ENCODE measurements at places on chromosomes 12 and 14. TPM values are rescaled to one million over a fixed set of nuclear protein-coding genes. Genes with fewer than 3 reads are reported as not detected.

Gene OR6C74
- total RNA-seq = not detected

Gene STAB2
- total RNA-seq = 0.35 TPM

DNA sequence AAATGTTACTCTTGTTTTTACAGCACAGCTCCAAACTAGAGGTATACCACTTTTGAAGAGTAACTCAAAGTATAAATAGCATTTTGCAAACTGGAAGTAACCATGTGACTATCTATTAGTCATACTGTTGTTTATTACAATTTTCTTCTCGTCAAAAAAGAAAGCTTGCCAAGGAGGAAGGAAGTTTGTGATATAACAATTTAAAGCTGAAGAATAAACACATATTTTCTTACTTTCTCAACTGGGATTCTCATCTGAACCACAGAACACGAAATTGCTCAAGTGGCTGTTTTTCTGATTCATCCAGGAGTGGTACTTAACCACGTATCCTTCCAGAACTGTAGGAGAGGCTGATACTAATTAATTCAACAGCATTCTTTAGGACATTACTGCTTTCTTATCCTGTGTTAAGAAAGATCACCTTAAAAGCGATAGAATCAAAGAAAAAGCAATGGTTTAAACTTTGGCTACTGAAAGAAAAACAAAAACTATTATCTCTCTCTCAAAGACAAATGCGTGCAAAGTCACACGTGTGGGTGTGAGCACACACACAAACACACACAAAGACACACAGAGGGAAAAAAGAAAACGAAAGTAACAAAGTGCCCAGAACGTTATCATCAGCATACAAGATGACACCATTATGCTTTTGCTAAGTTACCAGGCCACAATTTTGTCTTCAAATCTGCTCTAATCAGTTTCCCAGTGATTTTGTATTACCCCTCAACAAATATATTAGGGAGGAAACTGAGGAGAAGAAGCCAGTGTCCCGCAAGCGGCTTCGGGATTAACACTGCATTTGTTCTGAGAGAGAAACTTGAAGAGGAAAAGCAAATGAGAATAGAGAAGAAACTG lies at the start of gene CLEC2B:
TSS of gene CLEC2B (minus strand) at position 48 of the 855 bp plus-strand sequence.
- no peak for DNase-seq

DNA sequence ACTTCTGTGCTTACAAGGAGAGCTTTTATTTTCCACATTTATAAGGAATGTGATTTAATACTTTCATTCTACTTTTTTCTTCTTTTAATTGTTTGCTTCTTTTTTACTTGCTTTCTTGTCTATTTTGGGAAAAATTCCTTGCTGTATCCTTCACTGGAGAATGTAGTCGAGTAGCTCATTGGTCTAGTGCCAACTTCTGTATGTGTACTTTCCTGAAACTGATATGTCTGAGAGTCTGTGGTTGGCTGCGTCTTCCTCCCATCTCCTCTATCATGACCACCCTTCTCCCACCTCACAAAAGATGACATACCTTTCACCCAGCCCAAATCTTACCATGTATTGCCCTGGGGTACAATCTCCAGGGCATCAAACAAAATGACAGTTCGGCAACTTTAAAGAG lies 51.8 kb downstream of the MSRB3 start:
- DNase-seq = no peak

- no peak for DNase-seq
Measured at GRCh38 chr12:63885401-63885800, 40.9 kb downstream of the SRGAP1 start.

DNA sequence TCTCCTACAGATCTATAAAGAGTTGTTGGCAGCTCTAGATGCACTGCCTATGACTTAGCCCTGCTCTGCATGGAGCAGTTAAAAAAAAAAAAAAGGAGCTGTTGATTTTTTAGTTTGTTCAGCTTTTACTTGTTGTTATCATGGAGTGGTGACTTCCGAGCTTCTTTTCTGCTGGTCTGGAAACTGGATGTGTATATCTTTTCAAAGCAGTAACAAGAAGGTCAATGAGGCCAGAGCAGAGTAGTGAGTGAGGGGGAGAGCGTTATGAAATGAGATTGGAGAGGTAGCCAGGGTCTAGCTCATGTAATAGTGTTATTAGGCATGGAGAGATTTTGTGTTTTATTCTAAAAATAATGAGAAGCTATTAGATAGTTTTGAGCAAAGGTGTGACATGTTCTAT lies 13.2 kb upstream of the TUBA1B start:
- peak; percentile 1 for DNase-seq

GRCh38 chr12:34399631-34400410 lies 377.5 kb downstream of the ALG10 start:
- peak; percentile 85 for DNase-seq

GRCh38 chr12:111775205-111776193 lies 8.8 kb downstream of the ALDH2 start:
- no peak for DNase-seq

GRCh38 chr14:30159374-30159773 lies 231.7 kb upstream of the PRKD1 start:
- DNase-seq = no peak

- no peak for DNase-seq
Measured at GRCh38 chr14:55832122-55832911, 252.3 kb downstream of the KTN1 start.

DNA sequence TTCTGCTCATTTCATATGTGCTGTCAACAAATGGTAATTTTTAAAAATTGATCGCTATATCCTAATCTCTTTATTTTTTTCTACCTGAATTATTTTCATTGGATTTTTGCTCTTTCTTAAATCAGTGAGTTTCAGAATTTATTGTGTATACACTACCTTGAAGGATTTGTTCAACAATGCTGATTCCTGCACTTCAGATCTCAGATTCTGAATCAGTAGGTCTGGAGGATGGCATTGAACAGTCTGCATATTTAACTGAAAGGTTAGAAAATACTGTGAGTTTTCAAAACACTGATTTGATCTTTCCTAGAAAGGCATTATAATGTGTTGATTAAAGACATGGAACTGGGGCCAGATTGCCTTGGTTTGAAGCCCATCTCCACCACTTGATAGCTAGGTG lies 1.6 kb downstream of the G2E3 start:
- no peak for DNase-seq

DNA sequence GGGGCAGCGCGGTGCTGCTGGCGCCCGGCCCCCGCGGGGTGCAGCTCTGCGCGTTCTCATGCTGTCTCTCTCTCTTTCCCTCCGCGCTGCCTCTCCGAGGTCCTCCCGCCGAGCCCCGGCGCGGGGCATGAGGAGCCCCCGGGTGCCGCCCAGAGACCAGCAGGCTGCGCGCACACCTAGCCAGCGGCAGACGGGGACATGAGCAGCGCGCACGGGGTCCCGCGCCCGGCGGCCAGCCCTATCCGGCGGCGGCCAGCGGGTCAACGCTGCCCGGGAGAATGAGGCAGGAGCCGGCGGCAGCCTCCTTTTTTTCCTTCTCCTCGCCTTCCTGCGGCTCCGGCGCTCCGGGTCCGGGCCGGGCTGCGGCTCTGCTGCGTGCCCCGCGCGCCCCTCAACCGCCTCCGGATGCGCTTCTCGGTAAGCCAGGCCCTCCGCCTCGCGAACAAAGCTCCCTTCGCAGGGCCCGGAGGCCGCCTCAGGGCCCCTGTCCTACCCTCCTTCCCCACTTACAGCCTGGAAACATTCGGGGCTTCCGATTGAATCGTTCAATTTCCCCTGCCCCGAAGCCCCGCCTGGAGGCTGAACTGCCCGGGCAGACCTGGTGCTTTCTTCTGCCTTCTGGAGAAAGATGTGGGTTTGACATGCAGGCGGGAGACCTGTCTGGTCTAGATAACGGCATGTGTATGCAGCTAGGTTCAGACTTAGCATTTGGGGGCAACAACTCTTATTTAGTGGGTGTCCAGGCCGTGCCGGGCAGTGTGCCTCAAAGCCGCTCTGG lies at the start of gene TUNAR:
TSS of gene TUNAR (plus strand) at position 72 of the 778 bp plus-strand sequence.
- no peak for DNase-seq

Gene CARMIL3
- total RNA-seq = 0.61 TPM

Gene TMEM229B
- total RNA-seq = 1.7 TPM

GRCh38 chr12:66341126-66341525 lies 38.8 kb downstream of the HELB start:
- DNase-seq = no peak

Gene CLEC2A
- total RNA-seq = not detected

DNA sequence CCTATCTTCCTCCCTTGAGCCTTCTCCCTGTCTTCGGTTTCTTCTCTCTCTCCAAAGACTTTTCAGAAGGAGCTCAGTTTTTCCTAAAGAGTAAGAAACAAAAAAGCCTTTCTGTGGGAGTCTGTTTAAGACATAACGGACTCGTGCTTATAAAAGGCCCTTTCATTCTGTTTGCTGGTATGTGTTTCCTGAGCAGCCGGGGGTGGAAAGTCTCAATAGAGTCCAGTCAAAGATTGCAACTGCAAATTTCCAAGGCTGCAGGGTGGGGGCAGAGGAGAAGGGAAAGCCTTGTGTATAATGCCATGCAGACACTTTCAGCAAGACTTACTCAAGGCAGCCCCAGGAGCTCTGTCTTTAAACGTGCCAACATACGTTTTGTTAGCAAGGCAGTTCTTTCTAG lies 62.2 kb downstream of the GNG2 start:
- DNase-seq = no peak

- DNase-seq = peak; percentile 84
Measured at GRCh38 chr14:100287202-100287997, 18.8 kb downstream of the SLC25A29 start.

DNA sequence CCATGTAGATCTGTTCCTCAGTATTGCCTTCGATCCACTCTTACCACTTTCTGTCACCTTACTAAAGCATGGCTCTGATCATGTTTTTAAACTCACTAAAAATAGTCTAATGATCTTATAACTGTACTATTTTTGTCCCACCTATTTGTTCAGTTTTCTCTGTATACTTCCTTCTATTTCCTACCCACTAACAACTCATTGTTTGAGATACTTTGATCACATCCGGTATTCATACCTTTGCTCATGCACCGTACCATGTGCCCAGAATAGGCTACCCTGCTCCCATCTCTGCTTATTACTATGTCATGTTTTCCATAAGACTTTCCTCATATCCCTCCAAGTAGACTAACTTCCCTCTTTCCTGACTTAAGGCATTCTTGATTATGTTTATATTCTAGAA lies 128.6 kb downstream of the MED13L start:
- no peak for DNase-seq

DNA sequence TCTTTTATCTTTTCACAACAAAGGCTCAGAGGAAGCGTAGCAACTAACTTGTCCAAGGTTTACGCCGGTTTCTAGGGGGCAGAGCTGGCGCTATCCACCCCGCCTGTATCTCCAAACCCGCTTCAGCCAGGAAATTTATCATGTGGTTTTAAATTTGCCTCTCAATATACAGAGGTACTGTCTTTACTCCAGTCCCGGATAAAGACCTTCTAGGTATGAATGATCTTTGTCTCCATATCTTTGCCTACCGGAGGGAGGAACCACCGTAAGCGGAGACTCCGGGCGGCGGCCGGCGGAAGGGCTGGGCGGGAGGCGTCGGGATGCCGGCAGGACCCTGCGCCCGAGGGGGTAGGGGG lies 693 bp upstream of the RIMKLB start:
- DNase-seq = no peak

GRCh38 chr14:61179796-61180398 lies 101.2 kb downstream of the TMEM30B start:
- no peak for DNase-seq

DNA sequence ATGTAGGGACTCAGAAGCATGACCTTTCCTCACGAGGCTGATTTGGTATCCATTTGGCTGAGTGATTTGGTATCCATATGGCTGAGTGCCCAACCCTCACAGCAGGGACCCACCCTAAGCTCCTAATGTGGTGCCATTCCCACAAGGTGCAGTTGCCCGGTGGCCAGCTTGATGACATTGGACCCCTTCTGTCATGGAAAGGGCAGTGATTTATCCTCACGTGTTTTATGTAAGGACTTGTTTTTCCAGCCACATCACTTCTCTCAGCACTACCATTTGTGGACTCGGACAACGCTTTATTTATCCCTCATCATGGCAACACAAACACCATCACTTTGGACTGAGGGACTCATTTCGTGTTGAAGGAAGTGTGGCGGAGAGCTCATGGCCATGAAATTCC lies 8.5 kb upstream of the CDC42BPB start:
- DNase-seq = peak; percentile 87

Gene DLGAP5
- total RNA-seq = not detected

- DNase-seq = no peak
Measured at GRCh38 chr12:106126441-106127337, 12.1 kb downstream of the NUAK1 start.

Gene FOXM1
- total RNA-seq = 0.51 TPM

DNA sequence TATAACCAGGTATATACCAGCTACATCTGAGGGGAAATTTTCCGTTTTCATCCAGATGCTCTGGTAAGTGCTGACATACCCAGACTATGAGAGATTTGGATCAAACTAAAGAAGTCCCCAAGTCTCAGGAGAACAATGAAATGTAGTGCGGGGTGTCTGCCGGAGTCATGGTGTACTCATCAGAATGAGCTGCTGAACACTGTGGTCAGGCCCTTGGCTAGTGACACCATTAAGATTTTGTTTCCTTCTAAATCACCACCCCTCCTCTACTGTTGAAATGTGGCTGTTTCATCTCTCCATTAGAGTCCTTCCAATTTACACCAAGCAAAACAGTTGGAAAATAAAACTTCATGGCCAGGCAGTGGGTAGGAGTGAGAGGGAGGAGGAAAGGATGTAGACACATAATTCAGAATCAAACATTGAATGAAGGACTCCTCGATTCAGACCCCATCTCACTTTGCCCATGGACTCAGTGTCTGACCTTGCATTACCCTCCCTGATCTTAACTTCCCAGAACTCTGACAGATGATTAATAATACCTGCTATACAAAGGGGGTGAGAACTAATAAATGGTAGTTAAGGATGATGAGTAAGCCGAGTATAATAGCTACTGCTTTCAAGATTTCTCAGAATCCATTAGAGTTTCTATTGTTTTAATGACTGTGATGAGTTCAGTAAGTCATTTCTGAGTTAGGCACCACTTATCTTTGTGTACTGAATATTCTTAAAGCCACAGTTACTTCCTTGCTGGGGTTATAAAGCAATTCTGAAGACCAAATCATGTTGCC lies 127.4 kb downstream of the CRADD start:
- no peak for DNase-seq

DNA sequence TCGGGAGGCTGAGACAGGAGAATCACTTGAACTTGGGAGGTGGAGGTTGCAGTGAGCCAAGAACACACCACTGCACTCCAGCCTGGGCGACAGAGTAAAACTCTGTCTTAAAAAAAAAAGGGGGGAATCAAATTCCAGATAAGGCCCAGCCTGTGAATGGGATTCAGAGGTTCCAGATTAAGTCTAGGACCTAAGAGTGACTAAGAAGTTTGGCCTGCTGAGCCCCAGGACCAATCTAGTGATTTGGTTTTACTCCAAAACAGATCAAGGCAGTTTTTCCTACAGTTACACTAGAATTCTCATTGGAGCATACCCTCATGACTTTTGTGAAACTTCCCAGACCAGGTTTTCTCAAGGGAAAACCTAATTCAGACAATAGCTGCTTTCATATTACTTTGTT lies 22.8 kb downstream of the EXOC5 start:
- no peak for DNase-seq

Gene SYNE3
- total RNA-seq = 179 TPM

DNA sequence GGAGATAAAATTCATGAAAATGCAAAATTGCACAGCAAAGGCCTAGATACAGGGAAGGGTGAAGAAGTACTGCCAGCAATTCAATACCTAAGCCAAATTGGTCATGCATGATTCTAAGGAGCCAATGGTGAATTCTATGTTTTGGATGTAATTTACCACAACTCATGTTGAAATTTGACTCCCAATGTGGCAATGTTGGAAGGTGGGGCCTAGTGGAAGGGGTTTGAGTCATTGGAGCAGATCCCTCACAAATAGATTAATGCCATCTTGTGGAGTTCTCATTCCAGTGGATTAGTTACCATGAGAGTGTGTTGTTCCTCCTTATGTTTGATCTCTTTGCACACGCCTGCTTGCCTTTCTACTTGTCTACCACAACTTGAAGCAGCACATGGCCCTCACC lies 194.0 kb upstream of the ALG10 start:
- no peak for DNase-seq

Gene PLA2G1B
- 1.8 TPM for total RNA-seq

Gene PLD4
- total RNA-seq = 0.06 TPM
